Stimulated activated CD8-positive, alpha-beta memory T cell treated with anti-CD3 and anti-CD28 coated beads, Interleukin-7, amount 100 ng/mL, for 1 hour (primary cell): ENCODE measurements at places on chromosomes 6 and 20.

DNA sequence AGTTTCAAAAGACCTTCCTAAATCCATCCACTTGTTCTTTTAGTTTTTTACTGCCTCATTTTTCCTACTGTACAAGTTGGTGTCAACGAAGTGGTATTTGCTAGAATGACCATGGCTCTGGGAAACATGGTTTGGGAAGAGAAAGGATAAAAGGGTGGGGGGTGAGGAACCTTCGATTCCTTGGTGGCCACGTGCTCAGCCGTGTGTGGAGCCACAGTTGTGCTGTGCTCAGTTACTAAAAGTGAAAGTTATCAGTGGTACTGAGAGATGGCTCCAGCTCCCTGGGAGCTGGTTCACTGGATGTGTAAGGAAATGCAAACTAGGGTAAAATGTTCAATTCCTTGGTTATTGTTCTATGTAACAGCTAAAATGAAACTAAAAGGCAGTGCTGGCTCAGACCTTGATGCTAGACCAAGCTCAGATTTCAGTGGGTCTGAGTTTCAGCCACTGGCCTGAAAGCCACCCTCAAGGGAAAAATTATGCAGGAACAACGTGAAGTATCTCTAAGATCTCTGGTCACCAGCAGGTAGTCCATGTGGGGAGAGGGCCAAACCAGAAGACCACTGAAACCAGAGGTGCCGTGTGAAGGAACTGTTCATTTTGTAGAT is 7.4 kb upstream of the SLC22A2 start:
- no peak for DNase-seq

DNA sequence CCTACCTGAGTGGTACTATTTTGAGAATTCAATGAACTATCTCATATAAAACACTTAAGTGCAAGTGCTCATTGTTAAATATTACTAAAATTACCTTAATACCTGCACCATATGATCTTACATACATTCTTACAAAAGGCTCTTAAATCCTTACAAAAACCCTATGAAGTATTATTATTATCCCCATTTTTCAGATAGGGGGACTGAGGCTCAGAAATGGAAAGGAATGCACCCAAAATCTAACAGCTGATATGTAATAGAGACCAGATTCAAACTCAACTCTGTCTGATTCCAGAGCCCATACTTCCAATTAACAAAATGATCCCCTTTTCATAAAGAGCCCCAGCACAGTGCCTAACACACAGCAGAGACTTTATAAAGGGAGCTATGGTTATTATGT is 17.5 kb downstream of the BCL2L1 start:
- DNase-seq = no peak

DNA sequence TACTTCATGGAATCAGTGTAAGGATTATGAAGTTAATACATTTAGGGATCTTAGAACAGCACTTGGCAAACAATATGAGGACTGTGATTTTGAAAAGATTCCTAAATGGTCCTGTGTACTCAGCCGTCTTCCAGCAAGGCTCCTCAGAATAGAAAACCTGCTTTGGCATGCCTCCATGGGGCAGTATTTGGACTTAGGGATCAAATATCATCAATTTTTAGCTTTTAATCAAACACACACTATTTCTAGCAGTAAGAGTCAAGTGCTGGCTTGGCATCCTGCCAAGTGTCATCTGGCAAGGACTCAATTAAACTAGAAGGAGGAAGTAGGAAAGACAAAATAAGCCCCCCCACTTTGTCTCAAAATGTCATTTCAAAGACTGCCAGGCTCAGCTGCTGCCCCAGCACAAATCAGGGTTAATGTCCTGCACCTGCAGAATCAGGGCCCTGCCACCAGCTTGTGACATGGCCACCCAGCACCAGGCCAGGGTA is 40.8 kb downstream of the IYD start:
- no peak for DNase-seq

DNA sequence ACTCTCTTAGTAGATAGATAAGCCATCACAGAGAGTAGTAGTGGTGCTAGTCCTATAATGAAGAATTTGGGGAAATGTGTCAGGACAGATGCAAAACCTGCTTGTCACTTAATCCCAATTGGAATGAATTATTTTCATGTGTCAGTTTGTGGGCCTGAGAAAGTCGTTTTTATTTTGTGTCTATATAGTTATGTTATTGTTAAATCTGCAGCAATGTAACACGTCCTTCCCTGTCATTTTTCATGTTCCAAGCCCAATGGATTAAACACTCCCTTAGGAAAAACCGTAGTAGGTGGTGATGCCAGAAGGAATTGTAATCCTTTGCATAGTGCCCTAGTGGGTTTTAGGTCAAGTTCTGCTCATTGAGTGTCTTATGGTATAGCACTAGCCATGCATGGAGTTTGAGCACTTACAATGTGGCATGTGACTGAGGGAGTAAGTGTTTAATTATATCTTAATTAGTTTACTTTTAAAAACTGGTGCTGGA is 105.9 kb upstream of the PRSS16 start:
- DNase-seq = no peak

DNA sequence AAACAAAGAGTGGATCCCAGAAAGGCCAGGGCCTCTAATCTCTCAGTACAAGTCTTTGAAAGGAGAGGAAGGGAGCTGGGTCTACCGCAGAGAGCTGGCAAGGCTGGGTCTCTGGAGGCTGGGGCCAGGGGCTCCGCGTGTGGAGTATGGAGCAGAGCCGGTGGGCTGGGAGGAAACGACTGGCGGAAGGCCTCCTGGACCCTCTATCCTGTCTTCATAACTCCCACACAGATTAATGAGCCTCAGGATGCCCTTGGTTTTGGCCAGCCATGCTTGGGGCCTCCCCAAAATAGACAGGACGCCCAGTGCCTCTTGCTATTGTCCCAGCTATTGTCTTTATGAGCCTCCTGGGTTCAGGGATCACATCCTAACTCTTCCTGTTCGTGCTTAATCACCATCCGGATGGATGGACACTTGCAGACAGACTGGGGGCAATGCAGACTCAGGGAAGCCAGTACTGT is 306.4 kb downstream of the DHX35 start:
- DNase-seq = no peak

GRCh38 chr6:163716690-163717089 is 302.2 kb downstream of the QKI start:
- no peak for DNase-seq
